ENCODE measurements at places on chromosomes 1 and 21.

GRCh38 chr21:20644552-20644951, 353.7 kb upstream of the NCAM2 start:
- DNase-seq, result no peak

DNA sequence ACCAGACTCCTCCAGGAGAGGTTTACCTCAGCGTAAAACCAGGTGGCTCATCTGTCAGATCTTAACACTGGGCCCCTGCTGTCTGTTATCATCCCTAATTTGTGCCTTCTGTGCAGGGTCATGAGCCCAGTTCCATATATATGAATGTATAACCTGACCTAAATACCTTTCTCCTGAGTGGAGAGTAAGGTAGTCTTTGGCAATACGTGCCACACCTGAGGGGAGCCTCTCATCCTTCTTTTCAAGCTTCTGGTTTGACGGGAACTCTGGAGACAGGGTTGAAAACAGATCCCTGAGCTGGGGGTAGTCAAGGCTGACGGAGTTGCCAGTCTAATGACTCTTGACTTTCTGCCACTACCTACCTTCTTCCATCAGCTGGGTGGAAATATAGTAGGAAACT, 4.1 kb downstream of the SFT2D2 start:
- no peak for DNase-seq

DNA sequence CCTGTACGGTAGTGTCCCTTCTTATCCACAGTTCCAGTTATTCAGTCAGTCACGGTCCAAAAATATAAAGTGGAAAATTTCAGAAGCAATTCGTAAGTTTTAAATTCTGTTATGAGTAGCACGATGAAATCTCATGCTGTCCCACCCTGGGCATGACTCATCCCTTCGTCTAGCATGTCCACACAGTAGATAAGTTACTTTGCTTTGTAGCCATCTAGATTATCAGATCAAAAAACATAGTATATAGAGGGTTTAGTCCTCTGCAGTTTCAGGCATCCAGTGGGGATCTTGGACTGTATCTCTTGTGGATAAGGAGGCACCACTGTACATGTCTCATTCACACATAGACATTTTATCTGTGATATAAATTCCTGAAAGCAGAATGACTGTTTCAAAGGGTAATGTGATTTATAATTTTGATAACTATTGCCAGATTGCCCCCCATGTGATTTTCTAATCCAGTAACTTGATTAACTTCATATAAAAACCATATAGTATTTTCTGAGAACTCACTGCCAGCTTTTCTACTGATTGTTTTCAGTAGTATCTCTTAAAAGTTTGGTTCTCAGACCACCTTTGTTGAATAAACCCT, 143.3 kb downstream of the DYRK1A start:
- DNase-seq, result no peak

GRCh38 chr21:45209046-45209445, 78.6 kb downstream of the POFUT2 start:
- no peak for DNase-seq

GRCh38 chr1:117610036-117610435, 4.2 kb downstream of the TENT5C start:
- DNase-seq, result no peak

- DNase-seq, result peak; percentile 18
Observed at GRCh38 chr1:67855961-67856360, 22.7 kb upstream of the GNG12 start.

DNA sequence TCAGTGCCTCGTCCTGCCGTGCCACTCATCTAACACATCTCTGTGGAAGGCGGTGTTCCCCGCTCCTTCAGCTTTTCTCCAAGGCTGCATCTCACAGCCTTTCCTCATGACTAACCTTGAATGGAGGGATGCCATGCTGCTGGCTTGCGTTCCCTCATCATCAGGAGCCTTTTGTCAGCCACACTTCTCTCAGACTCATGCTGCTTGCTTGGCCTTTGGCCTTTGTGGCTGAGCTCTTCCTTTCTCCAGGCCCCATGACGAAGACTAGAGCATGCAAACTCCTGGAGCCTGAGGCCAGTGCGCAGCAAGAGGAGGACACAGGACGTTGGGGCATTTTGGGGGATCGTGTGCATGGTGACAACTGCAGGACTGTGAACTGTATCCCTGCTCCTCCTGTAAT, 70.8 kb downstream of the SYT2 start:
- no peak for DNase-seq

DNA sequence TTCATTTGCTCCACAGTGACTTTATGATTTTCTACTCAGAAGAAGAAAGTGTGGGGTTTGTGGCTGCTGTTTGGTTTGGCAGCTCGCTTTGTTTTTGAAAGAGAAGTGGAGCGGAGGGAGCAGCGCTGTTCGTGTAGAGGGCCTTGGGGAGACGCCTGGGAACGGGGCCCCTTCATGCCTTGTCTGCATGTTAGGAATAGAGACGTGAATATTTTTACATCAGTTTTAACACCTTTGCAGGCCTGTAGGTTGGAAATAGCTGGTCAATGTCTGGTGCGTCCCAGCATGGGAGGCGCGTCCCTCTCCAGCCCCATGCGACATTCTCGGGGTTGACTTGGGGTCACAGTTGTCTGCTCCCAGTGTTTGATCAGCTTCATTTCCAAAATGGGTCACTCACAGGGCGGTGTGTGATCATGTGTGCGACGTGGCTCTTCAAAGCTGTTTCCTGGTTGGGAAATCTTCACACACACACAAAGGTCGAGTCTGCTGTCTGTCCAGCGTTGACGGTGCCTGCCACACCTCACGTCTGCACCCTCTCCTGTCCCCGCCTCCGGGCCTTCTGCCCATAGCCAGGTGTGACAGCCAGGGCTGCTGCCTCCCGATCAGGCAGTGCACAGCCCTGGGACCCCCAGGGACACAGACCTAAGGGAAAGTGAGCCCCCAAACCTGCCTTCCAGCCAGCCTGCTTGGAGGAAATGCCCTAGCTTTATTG, 149.2 kb downstream of the PSMG1 start:
- DNase-seq, result no peak

DNA sequence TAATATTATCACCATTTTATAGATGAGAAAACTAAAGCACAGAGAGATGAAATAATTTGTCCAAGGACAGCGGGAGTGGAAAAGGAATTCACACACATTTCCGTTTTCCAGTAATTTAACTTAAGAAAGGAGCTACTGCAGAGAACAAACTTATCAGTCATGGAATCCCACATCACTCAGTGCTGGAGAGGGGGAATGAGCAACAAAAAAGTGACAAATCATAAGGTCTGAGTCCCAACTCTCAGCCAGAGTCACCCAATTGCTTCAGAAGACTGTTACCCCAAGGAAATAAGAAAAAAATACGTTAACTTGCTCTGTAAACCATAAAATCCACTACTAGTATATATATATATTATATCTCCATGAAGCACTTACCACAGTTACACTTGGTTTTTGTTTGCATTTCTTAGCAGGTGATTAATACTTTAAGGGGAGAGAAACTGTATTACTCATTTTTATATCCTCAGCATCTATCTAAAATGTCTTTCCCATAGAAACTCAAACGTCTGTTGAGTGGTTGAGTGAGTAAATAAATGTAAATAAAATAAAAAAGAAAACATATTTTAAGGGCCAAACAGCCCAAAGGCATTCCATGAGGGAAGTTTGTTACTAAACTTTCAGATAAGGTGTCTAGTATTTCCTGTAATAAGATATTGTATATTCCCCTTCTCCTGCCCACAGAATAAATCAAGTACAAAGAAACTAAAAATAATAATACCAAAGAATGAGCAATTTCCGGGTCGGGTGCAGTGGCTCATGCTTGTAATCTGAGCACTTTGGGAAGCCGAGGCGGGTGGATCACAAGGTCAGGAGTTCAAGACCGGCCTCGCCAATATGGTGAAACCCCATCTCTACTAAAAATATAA, 76.8 kb downstream of the SLC45A1 start:
- DNase-seq, result no peak

DNA sequence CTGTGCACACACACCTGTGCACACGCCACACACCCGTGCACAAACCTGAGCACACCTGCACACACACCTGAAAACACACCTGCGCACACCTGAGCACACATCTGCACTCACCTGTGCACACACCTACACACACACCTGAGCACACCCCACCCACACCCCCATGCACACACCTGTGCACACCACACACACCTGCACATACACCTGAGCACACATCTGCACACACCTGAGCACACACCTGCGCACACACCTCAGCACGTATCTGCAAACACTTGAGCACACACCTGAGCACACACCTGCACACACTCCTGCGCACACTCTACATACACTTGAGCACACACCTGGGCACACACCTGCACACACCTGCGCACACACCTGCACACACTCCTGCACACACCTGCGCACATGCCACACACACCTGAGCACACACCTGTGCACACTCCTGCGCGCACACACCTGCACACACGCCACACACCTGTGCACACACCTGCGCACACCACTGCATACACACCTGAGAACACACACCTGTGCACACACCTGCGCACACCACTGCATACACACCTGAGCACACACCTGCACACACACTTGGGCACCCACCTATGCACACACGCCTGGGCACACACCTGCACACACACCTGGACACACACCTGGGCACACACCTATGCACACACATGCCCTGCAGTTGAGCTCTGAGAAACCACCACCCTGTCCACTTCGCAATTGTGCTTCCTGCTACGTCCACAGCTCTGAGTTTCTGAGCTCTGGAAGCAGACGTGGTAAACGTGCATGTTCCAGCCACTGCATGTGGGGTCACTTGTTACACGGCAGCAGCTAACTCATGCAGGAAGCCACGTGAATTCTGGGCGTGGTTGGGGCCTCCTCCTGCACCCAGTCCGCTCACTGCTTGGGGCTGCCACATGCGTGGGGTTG, 8.0 kb upstream of the C1orf159 start:
- no peak for DNase-seq

GRCh38 chr1:217620814-217621213, 10.1 kb downstream of the GPATCH2 start:
- DNase-seq, result no peak

All from NCI-H2227 treated with DMSO at 0.1 percent for 48 hours (cell line).